ENCODE measurements at places on chromosomes 12 and 14. TPM values are rescaled to one million over a fixed set of nuclear protein-coding genes. Genes with fewer than 3 reads are reported as not detected.

ACRBP gene
- 13.9 TPM for total RNA-seq

LHX5 gene
- total RNA-seq = not detected

PLD4 gene
- total RNA-seq = not detected

TPH2 gene
- total RNA-seq = 0.12 TPM

CCDC175 gene
- not detected for total RNA-seq

CCDC196 gene
- not detected for total RNA-seq

MIP gene
- not detected for total RNA-seq

IKBIP gene
- 7.7 TPM for total RNA-seq

KIF5A gene
- total RNA-seq = 1.00 TPM

CLEC4D gene
- not detected for total RNA-seq

GDF3 gene
- total RNA-seq = not detected

TBX5 gene
- not detected for total RNA-seq

RNASE12 gene
- total RNA-seq = not detected

LRTM2 gene
- total RNA-seq = not detected

IL25 gene
- total RNA-seq = not detected

TCL1A gene
- total RNA-seq = not detected

ANKS1B gene
- 0.55 TPM for total RNA-seq

IKZF4 gene
- total RNA-seq = 7.2 TPM

NFATC4 gene
- not detected for total RNA-seq

C3AR1 gene
- total RNA-seq = 4.6 TPM

PRB2 gene
- total RNA-seq = not detected
